Upper lobe of right lung (tissue), 1 donor: ENCODE measurements at places on chromosomes 5 and 9.
A peak's percentile ranks its signal among the peaks of the same experiment; 100 is the strongest.

GRCh38 chr5:75156585-75156984, 80.1 kb downstream of the ANKRD31 start:
- DNase-seq = no peak

GRCh38 chr5:114727358-114727757, 365.5 kb downstream of the KCNN2 start:
- no peak for DNase-seq

DNA sequence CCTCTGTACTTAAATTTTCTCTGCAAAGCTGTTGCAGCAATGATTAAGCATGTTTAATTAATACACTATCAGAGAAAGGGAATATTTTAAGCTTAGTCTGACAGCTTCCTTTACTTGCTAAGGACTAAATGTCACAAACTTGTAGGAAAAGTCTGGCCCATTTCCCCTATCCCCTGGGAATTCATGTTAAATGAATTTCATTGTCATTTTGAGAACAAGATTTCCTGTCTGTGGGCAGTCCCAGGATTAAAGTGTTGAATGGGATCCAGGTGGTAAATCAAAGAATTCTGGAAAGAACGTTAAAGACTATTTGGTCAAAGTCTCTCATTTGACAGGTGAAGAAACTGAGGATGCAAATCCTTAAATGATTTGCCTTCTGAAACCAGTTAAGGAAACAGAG, 214.8 kb downstream of the MPDZ start:
- DNase-seq = no peak

- peak; percentile 60 for DNase-seq
These were observed 63.3 kb upstream of the SLCO6A1 start for GRCh38 chr5:102561894-102562760.

- no peak for DNase-seq
These were observed 14.1 kb downstream of the PDLIM4 start for GRCh38 chr5:132271251-132272246.

- DNase-seq = no peak
These were observed 4.7 kb downstream of the KLF9 start for GRCh38 chr9:70409800-70410199.

DNA sequence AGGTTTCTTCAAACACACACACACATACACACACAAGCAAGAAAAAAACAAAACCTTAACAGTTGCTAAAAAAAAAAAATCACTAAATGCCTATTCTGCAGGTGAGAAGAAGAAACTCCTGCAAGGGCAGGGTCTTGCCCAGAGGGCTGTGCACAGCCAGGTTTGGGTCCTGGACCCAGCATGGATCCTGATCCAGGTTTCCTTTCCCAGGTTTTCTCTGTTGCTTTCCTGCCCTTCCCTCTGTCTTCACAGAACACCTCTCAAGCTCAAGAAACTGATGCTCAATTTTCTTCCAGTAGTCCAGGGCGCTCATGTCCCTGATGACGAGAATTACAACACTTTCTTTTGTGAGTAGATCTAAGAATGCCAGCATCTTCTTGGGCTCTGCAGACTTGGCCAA, 136.6 kb downstream of the PAX5 start:
- no peak for DNase-seq

GRCh38 chr9:75664597-75664996, 225.9 kb upstream of the PCSK5 start:
- no peak for DNase-seq

- peak; percentile 65 for DNase-seq
These were observed 6.1 kb upstream of the TNIP1 start for GRCh38 chr5:151086905-151087360.

DNA sequence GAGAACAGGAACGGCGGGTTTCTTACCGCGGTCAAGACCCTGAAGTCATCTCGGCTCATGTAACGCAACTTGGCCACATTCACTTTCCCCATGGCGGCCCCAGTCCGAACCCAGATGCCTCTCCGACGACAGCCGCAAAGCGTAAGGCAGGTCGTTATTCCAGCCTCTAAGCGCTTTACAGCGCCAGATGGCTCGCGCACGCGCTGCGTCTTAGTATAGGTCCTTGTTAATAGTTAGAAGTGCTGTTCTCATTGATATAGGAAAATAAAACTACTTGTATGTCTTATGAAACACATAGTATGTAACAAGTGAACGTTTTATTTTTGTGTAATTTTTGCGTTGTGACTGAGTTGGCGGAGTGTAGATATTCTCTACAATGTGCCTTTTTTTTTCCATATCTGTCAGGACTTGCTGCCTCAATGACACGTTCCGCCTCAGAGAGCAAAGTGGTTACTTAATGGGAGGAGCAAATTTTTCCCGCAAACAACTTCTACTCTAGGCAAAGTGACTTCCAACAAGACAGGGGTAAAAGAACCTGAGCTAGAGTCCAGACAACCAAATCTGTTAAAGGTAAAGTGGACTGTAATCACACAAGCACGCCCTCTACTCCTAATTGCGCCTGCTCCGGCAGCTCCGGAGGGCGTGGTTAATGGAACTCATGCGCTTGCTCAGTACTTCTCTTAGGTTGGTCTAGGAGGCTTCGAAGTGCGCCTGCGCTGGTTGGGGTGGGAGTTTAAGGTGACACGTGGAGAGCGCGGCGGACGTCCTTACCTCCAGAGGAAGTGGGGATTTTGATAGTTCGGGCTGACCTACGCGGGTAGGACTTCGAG, at the start of gene RIOK2:
TSS of gene RIOK2 (minus strand) at position 148 of the 830 bp plus-strand sequence. CDS start at position 92, 56 bp downstream.
- peak; percentile 98 for DNase-seq

DNA sequence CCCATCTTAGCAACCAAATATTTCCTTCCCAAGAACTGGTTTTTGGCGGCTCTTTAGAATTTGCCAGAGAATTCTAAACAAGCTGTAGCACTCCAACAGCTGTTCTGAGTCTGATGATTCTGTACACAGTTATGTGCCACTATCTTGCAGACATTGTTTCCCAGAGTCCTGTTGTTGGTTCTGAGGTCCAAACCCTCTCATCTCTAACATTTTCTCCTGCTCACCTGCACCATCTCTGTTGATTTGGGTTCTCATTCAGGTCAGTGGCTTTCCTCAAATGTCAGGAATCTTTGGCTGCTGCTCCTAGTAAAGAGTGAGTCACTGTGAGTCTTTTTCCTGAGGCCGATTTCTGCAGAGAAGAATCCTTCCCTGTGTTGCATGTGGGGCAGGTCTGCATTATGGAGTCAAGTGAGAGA, 50.0 kb downstream of the CAMSAP1 start:
- no peak for DNase-seq

DNA sequence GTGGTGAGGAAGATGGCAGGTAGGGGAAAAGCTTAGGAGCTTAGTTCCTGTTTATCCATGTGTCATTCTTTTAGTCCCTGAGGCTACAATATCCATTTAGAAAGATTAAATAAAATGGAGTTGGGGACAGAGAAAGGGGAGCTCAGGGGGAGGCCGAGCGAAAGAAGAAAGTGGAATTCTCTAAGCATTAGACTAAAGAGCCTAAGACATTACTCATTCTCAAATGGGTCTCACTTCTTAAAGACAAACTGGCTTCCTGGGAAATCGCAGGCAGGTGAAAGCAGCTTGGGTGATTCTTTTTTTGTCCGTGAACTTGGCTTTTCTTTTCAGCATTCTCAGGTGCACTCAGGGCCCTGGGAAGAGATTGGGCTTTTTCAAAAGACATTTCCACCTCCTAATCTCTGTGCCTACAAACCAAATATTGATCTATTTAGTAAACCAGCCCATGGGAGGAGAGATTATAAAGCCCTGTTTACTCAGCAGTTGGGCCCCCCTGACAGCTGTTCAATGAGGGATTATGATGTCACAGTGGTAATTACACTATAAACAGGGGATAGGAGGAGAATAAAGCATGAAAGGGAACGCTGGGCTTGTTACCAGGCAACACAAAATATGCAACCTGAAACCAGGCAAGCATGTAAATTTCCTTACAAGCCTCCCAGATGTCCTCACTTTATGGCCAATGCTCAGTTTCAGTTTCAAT, 584.0 kb downstream of the ACTL7B start:
- DNase-seq = no peak

DNA sequence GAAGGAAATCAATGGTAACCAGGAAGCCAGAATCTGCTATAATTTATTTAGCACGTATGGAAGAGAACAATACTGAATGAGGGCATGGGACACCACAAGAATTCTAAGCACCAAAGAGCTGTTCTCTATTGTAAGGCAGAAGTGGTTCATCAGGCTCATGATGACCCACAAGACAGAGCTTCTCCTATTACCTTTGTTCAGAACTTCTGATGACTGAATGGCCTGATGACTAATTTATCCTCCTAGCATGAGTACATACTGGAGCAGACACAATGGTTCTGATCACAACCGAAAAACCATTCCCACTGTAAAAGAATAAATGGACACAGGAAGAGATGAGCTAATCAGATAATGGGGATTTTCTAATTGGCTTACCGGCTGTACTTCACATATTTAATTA, 329.8 kb upstream of the PDE4D start:
- no peak for DNase-seq

GRCh38 chr9:125993466-125993865, 246.3 kb downstream of the PBX3 start:
- peak; percentile 32 for DNase-seq
